M059J (cell line): ENCODE measurements at places on chromosomes 1 and 21. TPM values are rescaled to one million over a fixed set of nuclear protein-coding genes. Genes with fewer than 3 reads are reported as not detected.

Gene PITHD1
- 81.8 and 95.6 TPM in 2 replicates for total RNA-seq

Gene CD244
- not detected in 2 replicates for total RNA-seq

Gene ADAM30
- total RNA-seq = not detected in 2 replicates

Gene DIO1
- not detected in 2 replicates for total RNA-seq

Gene CR2
- total RNA-seq = not detected in 2 replicates

Gene KCNJ10
- total RNA-seq = not detected in 2 replicates

- DNase-seq = peak; percentile 47
Observed at GRCh38 chr1:59071876-59072582, 224.9 kb upstream of the FGGY start.

DNA sequence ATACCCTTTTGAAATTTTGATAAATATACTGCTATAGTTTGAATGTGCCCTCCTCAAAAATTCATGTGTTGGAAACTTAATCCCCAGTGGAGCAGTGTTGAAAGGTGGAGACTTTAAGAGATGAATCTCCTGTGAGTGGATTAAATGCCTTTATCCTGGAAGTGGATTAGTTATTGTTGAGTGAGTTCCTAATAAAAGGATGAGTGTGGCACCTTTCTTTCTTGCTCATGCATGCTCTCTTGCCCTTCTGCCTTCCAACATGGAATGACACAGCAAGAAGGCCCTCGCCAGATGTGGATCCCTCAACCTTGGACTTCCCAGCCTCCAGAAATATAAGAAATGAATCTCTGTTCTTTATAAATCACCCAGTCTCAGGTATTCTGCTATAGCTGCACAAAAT lies 51.8 kb downstream of the CD160 start:
- no peak for DNase-seq

GRCh38 chr1:25979210-25979609 lies 18.7 kb downstream of the PAFAH2 start:
- no peak for DNase-seq

DNA sequence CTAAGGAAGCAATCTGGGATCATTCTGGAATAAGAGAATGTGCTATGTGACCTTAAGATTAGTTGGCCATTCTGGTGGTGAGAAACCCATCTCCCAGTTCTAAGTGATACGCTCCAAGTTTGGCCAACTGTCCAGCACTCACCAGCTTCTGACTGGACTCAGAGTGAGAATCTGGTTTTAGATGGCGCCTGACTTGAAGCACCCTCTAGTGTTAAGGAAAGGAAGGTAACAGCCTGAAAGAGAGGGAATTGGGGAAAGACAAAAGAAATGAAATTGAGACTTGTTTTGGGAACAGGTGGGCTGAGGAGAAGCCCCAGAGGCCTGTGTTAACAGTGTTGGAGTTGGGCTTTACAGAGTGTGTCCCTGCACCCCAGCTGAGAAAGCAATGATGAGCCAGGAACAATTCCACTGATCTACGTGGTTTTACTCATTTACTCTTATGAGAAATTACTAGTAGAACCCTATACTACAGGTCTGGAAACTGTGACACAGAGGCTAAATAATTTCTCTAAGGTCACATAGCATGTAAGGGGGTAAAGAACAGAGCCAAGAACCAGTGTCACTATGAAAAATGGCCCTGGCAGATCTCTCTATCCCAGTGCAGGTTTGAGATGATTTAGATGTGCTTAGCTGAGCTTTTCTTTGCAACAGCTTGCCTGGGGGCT lies 9.3 kb upstream of the FCAMR start:
- DNase-seq = peak; percentile 26

DNA sequence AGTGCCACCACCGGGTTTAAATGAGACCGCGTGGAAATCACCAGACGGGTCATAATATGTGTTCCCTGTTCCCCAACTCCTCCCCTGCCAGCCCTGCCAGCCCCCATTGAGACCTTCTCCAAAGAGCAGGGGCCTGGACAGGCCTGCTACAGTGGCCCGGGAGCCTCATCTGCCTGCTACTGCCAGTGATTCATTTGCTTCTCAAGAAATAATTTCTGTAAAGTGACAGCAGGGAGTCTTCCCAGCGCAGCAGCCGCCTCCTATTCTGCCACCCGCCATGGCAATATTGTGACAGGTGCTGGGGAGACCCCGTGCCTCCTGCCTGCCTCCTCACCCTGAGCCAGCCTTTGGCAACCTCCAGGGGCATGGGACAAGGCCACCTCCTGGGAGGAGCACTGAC lies 8.9 kb downstream of the IFFO2 start:
- DNase-seq = no peak

DNA sequence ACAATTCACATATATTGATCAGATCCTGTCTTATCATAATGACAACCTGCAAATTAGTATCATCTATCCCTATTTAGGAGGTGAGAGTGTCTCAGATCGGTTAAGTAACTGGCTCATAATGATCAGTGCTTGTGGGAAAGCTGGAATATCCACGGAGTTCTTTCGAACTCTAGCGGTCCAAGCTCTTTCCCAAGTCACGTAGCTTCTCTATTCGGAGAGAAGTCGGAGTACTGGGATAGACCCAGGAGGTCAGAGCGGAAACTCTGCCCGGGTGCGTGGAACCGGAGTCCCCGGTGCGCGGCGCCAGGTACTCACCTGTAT lies 339 bp downstream of the PTGS2 start:
- DNase-seq = no peak

- no peak for DNase-seq
Observed at GRCh38 chr1:112358061-112358770, 37.8 kb upstream of the CTTNBP2NL start.

- DNase-seq = peak; percentile 62
Observed at GRCh38 chr1:236168716-236169429, 26.5 kb downstream of the GPR137B start.

DNA sequence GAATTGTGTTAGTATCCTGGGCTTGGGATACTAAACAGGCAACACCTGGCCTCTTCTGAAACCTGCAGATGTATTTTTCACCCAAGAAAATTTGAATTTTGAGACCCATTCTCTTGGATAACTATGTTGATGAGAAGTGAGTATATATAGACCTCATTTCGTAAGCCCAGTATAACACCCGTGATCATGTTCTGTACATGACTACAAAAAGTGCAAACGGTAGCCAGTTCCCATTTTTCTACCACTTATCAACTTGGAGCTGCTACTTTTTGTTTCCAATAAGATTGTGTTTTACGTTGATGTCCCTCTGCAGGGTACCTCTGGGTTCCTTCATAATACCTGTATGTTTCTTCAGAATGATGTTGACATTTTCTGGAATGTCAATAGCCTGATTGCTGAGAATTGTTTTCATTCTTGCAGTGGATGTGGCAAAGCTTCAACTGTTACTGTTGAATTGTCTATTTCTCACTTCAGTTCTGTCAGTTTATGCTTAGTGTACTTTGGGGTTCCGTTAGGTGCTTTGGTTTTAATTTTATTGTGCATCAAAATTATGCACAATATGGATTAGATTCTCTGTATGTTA lies 48.1 kb downstream of the ZFYVE9 start:
- DNase-seq = no peak

DNA sequence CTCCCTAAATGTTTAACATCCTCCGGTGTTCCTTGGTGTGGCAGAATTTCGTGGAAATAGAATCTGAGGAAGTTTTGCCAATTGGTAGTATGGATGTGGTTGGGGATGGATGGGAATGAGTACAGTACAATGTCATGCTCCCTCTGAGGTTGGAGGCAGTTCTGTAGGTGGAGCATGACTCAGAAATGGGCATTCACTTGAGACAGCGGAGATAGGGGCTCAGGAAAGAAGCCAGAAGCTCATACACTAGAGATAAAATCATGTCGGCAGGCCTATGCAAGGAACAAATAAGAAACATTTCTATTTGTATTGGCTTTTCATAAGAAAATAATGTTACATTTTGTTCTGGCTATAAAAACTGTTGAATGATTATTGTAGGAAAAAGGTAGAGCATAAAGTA lies 196.0 kb downstream of the URB2 start:
- peak; percentile 3 for DNase-seq

- DNase-seq = peak; percentile 49
Observed at GRCh38 chr1:246753670-246754535, 29.7 kb downstream of the SCCPDH start.

- DNase-seq = peak; percentile 5
Observed at GRCh38 chr1:101971304-101971703, 25.4 kb downstream of the OLFM3 start.

DNA sequence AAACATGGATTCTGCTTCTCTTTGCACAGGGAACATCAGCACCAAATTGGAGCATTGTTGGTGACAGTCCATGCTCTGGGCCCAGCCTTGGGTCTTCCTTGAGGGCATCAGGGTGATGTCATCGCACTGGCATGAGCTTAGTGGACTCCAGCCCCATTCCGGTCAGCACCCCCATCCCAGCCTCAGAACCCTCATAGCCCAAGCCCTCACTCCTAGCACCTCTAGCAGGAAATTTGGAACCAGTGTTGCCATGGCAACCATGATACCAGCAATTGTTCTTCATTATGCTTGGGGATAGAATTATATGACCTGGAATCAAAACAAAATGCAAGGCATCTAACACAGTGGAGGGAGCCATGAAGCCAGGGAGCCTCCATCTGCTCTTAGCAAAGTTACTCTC lies 83.1 kb downstream of the VWA5B1 start:
- DNase-seq = peak; percentile 89

GRCh38 chr1:46183079-46183847 lies 7.0 kb upstream of the P3R3URF start:
- peak; percentile 100 for DNase-seq

GRCh38 chr1:57088653-57089052 lies 122.8 kb upstream of the C8B start:
- no peak for DNase-seq

- DNase-seq = no peak
Observed at GRCh38 chr1:5739561-5740078, 252.6 kb downstream of the NPHP4 start.

- peak; percentile 61 for DNase-seq
Observed at GRCh38 chr1:223845037-223845809, 524 bp downstream of the TP53BP2 start.

DNA sequence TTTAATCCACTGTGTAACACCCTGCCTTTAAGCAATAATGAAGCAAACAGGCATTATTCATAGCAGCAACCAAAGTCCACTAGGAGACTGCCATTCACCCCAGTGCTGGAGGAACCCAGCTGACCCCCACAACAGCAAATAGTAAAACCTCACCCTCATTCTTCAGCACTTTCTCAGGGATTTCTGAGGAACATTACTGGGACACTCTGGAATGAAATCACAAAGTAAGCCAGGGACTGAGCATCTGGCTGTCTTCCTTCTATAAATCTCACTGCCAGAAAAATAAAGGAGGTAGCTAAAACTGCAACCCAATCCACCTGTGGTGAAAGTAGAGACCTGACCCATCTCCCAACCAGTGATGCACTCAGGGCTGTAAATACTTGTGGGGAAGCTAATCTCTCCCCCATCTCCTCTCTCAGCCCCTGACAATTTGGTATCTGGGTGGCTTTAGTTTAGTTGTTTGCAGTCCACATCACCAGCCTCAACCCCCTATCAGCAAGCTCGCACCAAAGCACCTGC lies 47.1 kb downstream of the COL6A1 start:
- no peak for DNase-seq

DNA sequence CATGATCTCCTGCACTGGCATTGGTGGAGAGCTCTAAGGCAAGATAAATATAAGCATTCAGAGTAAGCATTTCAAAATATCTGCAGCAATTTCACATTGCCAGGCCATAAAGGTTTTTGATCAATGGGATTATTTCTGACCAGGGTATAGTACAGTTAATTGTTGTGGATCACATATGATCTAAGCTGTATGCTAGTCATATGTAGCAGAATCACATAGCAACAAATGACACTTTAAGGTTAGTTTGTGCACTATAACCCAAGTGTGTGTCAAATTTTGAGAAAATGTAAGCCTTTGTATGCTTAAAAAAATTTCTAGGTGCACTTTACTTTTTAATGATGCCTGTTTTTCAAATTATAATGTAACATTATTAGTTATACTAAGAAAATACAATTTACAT lies 386.0 kb upstream of the ADAMTS5 start:
- DNase-seq = no peak

GRCh38 chr1:147475488-147475887 lies 65.8 kb upstream of the BCL9 start:
- DNase-seq = no peak

DNA sequence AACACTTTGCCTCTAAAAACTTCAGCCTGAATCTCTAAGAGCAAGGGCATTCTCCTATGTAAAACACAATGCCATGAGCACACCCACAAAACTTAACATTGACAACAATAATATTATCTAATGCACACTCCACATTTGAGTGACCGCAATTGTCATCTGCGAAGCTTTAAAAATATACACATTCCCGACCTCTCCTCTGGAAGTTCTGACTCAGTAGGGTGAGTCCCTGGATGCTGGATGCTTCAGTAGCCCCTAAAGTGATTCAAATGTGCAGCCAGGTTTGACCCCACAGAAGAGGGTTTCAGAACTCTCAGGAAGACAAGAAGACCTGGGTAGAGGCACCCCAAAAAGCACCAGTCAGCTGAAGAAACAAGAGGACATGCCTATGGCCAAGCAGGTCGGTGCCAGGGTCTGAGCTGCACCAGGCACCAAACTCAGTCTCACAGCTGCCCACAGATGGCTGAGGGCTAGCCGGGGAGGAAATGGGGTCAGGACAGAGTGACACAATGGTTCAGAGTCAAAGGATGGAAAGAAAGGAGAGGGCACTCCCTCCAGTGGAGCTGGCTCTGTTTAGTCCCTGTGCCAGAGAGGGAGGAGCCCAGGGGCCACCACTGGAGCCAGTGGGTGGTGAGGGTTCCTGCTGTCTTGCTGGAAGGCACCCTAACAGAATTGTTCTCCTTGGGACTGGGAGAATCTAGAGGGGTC lies 17.4 kb downstream of the PIK3C2B start:
- peak; percentile 37 for DNase-seq

- no peak for DNase-seq
Observed at GRCh38 chr1:195934817-195935553, 673.3 kb downstream of the KCNT2 start.

DNA sequence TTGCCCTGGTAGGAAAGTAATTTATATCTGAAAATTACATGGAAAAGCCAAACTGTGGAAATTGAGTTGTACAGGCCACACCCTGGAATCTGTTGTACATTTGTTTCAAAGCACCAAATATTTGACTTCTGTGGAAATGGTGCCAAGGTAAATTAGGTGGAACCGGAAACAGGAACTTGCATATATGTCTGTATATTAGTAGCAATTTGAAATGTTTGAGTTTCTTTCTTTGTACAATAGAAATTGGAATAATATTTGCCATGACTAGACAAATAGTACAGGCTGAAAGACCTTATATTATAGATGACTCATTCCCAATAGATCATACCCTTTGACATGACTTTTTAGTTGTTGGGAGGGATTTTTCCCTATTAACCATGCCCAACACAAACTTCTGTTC lies 10.5 kb upstream of the TAF1A start:
- DNase-seq = no peak

- no peak for DNase-seq
Observed at GRCh38 chr1:7811476-7811875, 27.4 kb downstream of the PER3 start.

GRCh38 chr1:19688041-19688842 lies 23.6 kb downstream of the HTR6 start:
- no peak for DNase-seq
